ENCODE measurements at places on chromosomes 16 and 17.

GRCh38 chr16:57224651-57225335 is 20.3 kb upstream of the ARL2BP start:
- no peak for DNase-seq

- DNase-seq = no peak
These were observed 3.0 kb upstream of the NUP93 start for GRCh38 chr16:56726926-56727325.

GRCh38 chr17:9929871-9930270 is 24.8 kb upstream of the RCVRN start:
- DNase-seq = no peak

DNA sequence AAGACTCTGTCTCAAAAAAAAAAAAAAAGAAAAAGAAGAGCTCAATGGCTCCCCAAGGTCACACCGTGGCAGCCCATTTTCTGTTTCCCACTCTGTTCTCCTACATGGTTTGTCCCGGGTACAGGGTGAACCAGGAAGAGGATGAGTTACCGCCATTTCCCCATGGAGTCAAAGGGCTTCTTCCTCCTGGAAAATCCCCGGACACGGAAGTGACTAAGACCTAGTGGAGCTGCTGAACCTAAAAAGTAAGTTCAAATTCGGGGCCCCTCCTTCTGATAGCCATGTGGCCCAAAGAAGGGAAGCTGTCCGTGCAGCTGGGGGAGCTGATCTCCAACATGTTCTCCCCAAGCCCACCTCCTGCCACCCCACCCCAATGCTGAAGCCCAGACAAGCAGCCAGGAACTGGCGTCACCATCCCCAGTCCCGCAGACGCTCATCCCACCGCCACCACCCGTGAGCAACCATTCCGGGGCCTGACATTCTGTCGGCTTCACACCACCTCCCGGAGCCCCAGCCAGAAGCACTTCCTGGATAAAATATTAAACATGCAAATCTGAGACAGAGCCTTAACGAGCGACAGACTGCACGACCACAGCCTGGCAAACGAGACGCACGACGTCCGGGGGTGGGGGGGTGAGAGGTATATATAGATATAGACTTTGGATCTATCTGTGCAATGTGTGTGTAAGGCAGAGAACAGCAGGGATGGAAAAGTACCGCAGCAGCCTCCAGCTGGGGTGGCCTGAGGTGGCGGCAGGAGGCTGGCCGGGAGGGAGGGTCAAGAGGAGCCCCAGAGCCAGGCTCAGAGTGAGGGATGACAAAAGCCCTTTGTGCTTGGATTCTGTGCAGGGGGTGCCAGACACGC is 17.6 kb downstream of the EPOP start:
- DNase-seq = peak; percentile 9

DNA sequence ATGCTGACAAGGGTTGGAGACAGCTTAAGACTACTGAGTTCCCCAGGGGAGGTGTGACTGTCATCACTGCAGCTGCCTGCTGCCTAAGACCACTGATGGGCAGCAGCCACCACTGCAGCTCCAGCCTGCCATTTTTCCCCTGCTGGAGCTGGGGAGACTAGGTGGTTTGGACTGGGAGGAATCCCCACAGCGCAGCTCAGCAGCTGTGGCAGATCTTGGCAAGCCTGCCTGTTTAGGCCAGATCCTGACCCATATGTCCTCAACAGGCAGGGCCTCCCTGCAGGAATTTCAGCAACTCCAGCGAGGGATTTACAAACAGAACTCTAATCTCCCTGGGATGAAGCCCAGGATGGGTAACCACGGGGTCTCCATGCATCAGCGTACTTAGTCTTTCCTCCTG is 356.4 kb upstream of the TOM1L1 start:
- no peak for DNase-seq
